ENCODE measurements at places on chromosomes 1 and 21.

DNA sequence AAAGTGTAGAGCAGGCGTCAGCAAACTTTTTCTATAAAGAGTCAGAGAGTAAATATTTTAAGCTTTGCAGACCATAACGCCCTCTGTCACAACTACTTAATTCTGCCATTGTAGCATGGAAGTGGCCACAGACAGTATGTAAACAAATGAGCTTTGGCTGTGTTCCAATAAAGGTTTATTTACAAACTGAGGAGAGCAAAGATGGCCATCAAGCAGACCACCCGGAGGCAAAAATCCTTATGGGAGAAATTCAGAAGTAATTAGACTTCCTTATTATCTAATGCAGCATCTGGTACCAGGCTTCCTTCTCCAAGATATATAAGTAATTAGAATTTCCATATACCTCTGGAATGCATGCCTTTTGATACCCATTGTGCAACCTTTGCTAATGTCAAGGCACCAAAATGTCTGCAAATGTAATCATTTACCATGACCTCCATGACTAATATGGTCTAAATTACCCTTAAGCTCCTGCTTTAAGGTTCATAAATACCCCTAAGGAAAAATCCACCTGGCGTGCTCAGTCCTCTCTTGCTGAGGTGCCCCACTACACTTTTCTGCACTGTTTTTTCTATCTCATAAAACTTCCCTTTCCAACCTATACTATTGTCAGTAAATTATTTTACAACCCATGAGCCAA is 377.8 kb downstream of the MATN1 start:
- no peak for DNase-seq

- no peak for DNase-seq
These were observed 46.9 kb downstream of the USP48 start for GRCh38 chr1:21736011-21736410.

DNA sequence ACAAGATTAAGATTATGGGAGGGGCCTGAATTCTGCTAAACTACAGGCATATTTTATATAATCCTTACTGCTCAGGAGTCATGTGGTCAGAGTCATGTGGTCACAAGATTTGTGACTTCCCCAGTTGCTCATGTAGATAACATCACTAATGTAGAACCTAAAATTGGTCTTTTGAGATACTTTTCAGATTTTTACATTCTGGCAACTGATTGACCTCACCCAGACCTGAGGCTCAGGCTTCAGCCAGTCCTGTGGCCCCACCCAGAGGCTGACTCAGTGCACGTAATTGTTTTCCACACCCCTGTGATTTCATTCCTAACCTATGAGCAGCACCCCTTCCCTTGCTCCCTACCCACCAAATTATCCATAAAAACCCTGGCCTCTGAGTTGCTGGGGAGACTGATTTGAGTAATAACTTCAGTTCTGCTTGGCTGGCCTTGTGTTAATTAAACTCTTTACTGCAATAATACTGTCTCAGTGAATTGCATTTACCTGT is 41.7 kb upstream of the ZNF326 start:
- DNase-seq: no peak

DNA sequence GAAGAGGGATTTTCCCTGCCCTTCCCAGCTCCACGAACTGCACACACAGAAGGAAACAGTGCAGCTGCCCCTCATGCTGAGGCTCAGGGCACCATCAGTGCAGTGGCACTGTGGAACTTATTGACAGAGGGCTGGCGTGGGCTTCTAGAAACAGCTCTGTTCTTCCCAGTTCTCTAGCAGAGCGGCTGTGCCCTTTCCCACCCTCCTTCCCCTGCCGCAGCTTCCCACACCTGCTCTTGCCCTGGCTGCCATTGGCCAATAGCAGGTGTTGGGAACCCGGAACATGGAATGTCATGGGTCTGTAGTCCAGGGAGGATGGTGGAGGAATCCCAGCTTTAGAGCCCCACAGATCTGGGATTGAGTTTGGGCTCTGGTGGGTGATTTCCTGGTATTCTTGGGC is 343.8 kb downstream of the RPS6KC1 start:
- DNase-seq: no peak

GRCh38 chr21:34869545-34869944 is 179.6 kb downstream of the RUNX1 start:
- DNase-seq: no peak

- no peak for DNase-seq
These were observed 97.8 kb downstream of the EBNA1BP2 start for GRCh38 chr1:43074244-43074643.

DNA sequence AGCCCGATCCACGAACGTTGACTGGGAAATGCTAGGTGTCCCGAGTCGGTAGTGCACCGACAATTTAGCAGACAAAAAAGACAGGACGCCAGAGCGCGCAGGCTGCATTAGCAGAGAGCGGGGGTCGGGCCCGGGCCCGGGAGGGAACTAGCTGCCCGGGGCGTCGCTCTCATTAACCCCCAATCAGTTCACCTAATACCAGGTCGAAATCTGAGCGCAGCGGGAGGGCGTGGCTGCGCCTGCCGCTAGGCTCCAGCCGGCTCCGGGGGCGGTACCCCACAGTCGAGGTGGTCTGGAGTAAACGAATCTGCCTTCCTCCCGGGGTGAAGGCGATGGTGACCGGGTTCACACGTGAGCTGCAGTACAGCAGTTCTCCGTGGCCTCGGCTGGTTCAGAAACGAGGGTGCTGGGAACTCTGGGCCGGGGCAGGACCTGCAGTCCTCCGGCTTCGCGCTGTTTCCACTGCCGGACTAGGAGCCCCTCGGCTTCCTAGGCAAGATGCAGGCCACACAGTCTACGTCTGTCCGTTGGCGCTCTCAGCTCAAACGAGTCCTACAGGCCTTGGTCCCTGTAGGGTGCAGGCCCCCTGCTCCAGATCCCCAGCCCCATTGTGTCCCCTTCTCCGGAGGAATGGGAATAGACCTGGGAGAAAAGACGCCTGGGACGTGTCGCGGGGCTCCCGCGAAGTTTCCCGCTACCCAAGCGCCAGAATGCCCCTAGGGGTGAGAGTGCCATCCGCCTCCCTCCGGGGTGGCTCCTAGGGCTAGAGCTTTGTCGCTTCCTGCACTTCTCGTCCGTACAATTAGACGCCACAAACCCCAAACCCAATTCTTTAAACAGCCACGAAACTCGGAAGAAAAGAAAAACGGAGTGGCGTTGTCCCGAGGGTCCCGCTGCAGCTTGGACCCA is 2.0 kb downstream of the GFI1 start:
- no peak for DNase-seq

DNA sequence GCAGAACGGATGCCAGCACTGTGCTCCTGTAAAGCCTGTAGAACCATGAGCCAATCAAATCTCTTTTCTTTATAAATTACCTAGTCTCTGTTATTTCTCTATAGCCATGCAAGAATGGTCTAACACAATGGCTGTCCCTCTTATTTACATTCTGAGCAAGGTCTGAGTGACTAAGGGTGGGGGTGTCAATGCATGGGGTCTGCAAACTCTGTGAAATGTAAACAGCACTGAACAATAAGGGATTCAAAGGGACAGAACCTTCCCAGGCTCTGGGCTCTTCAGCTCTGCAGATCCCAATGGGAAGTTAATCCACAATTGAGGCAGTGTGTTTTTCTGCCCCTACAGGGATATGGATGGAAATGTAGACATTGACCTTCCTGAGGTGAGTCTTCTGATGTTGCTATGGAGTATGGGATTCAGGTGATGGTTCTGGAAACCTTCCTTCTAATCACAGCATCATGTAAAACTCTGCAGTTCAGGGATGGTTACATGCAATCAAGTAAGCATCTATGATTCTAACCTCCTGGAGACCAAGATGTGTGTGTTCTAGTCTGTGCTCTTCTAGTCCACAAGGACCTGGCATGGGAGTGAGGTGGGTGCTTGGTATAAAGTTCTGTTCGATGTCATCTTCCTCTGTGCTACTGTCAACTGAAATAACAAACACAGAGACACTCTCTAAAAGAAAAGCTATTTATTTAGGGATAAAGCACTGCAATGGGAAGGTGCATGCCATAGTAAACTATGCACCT is 38.6 kb downstream of the CAPN9 start:
- DNase-seq: no peak

- DNase-seq: no peak
These were observed 47.2 kb upstream of the SYT14 start for GRCh38 chr1:209890641-209891330.

DNA sequence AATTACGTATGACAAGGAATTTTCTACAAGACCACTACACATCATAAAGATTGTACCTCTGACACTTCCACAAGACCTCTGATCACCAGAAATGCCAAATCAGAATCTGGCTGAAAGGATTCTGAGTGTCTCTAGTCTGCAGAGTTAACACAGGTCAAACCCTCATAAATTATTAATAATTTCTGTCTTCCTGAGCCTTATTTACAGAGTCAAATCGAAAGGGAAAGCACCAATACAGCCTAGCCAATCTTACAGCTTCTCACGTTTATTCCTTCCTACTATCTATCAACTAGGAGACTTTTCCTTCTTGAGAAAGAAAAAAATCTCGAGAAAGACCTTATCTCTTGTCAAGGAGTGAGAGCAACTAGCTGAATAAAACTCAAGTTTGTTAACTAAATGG is 2151.6 kb downstream of the MRPL39 start:
- no peak for DNase-seq

DNA sequence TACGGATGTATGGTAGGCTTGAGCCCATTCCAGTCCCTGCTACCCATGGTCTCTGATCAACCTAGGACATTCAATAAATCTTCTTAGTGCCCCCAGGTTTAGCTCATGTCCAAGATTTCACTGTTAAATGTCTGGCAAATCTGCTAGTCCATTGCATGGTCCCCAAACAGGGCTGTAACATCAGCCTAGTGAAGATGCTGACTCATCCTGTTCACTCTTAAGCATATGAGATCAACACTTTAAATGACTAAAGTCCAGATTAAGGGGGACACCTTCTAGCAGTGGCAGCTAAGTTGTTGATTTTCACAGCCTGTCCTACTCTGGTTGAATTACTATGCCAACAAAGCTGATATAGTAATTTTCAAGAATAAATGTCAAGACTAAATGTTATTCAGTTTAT is 46.5 kb upstream of the NUF2 start:
- DNase-seq: no peak

DNA sequence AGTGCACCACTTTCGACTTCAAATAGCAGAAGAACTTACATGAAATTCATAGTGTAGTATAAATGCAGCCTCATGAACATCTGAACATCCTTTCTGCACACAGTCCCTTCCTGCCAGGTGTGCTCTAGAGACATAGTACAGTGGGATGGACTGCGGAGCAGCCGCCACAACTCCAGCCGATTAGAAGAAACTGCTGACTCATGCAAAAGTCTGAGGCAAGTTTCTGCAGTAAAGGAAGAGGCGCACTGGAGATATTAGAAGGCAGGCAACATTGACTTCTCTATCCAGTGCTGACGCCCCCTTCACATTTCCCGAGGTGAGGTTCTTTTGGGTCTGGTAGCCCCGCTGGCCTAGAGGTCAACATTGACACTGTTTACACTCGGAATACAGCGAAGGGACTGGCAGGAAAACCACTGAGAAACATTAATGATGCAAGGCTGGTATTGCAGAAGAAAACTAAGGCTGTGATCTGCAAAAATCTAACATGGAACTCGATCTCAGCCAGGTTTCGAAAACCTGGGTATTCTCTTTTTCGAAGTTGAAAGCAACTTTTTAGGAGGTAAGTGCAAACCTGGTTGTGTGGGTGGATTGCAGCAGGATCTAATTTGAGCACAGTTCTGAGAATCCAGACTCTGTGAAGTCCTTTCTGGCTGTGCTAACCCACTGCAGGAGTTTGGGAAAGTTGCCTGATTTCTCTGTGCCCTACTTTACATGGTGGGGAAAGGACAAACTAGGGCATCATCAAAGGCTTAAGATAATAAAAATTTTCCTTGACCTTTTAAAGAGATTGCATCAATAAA is 90.7 kb downstream of the CDC7 start:
- no peak for DNase-seq

DNA sequence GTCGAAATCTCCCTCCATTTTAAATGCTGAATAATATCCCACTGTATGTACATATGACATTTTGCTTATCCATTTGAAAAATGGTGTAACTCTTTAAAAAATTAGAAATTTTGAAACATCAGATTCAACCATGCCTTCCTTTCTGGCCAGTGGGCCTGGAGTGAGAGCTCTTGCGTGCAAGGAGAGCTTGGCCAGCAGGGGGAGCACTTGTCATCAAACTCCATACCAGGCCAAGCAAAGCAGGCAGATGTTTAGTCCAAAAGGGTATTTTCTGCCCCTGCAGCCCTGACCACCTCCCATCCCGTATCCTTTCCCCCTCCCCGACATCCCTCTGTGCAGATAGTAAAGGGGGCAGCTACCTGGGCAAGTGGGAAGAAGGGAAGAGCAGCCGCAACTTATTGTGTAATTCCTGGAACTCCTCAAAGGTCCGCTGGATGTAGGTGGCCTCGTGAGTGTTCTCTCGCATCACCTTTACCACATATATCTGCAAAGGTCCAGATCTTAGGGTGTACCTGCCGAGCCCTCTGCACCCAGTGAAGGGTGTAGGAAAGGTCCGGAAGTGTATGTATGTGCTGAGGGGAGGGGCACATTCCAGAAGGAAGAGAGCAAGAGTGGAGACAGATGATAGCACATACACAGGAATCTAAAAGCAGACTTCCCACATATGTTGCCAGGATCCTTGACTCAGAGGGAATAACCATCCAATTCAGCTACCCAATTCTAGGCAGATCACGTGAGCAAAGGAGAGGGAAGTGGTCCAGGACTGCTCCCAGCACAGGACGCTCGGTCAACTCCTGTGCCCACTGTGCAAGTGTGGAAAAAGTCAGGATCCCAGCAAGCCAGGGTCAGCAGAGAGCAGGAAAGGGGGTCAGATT is 19.9 kb upstream of the PPP1R15B start:
- DNase-seq: peak; percentile 79

- DNase-seq: no peak
These were observed 329.2 kb downstream of the TGFB2 start for GRCh38 chr1:218674280-218674773.

- no peak for DNase-seq
These were observed 135.4 kb downstream of the BACH1 start for GRCh38 chr21:29434081-29434480.

- DNase-seq: no peak
These were observed 30.0 kb upstream of the TENT5B start for GRCh38 chr1:27042670-27043069.

- DNase-seq: no peak
These were observed 22.0 kb upstream of the EGLN1 start for GRCh38 chr1:231444059-231444458.

- no peak for DNase-seq
These were observed 163.0 kb upstream of the GORAB start for GRCh38 chr1:170369000-170369399.

GRCh38 chr1:94784190-94784515 is 36.0 kb upstream of the SLC44A3 start:
- no peak for DNase-seq

DNA sequence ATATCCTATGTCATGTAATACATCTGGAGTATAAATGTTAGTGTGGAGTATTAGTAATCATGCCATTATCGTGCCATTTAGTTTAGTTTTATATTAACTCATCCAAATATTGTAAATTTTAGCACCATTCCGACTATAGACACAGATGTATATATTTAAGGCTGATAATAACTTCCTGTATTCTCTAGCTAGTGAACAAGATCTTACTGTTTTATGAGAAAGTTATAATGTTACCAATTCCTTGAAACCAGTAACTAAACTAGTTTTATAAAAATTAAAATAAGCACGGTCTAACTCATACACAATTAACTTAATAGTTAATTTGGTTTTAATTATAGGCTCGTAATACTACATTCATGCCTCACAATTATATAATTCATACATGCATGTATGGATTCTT is 808.6 kb downstream of the USP25 start:
- DNase-seq: no peak
